AG04449 (cell line): ENCODE measurements at places on chromosomes 1 and 21.

DNA sequence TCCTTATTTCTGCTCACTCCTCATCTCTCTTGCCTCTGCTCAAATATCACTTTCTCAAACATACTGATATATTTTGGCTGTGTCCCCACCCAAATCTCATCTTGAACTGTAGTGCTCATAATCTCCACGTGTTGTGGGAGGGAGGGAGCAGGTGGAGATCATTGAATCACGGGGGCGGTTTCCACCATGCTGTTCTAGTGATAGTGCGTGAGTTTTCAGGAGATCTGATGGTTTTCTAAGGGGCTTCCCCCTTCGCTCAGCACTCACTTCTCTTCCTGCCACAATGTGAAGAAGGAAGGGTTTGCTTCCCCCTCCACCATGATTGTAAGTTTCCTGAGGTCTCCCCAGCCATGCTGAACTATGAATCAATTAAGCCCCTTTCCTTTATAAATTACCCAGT is 26.6 kb downstream of the ZBTB8OS start:
- no peak for DNase-seq

DNA sequence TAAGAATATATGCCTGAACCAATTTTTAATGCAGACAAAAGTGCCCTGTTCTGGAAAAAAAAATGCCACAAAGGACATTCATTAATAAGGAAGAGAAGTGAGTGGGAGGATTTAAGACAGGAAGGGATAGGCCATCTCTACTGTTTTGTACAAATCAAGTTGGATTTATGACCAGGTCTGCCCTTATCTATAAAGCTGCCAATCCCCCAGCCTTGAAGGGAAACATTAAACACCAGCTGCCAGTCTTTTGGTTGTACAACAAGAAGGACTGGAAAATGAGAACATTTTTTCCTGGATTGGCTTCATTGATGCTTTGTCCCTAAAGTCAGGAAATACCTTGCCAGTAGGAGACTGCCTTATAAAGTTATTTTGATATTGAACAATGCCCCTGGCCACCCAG is 444.0 kb downstream of the NPHP4 start:
- DNase-seq = no peak

DNA sequence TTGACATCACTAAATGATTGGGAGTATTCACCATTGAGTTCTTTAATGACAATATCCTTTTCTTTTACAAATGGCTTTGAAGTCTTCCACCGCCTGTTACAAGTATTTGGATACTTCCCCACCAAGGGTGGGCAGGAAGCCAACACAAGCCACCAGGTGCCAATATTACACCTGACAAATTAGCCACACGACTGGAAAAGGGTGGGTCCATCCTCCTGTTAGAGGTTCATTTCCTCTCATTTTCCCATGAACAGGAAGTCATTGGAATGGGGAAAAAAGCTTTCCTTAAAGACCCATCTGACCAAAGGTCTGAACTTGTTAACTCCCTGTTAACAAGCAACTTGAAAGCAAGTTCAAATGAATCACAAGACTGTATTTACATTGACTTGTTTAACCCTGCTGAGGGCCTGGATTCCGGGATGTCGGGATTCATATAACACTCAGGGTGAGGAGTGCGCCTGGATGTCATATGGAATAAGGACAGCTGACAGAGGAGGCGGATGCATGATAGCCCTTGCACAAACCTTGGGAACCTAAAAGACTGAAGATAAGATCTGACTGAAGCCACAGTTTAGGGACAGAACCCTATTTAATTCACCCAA is 40.5 kb upstream of the PROX1 start:
- no peak for DNase-seq

DNA sequence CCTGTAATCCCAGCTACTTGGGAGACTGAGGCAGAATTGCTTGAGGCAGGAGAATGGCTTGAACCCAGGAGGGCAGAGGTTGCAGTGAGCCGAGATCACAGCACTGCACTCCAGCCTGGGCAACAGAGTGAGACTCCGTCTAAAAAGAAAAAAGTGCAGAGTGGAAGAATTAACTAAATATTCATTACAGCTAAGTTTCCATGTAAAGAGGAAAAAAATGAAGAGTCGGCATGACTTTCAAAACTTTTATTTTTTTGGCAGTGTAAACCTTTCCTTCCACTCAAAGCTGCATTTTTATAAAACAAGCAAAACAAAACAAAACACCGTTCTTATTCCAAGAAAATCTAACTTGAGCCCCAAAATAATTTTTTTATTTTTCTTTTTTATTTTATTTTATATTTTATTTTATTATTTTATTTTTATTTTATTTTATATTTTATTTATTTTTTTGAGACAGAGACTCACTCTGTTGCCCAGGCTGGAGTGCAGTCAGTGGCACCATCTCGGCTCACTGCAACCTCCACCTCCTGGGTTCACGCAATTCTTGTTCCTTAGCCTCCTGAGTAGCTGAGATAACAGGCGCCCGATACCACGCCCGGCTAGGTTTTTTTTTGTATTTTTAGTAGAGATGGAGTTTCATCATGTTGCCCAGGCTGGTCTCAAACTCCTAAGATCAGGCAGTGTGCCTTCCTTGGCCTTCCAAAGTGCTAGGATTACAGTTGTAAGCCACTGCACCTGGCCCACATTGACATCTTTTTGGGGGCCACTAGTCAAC is 62.9 kb downstream of the PACC1 start:
- DNase-seq = no peak

GRCh38 chr1:182484067-182484466 is 34.1 kb downstream of the RGSL1 start:
- no peak for DNase-seq

DNA sequence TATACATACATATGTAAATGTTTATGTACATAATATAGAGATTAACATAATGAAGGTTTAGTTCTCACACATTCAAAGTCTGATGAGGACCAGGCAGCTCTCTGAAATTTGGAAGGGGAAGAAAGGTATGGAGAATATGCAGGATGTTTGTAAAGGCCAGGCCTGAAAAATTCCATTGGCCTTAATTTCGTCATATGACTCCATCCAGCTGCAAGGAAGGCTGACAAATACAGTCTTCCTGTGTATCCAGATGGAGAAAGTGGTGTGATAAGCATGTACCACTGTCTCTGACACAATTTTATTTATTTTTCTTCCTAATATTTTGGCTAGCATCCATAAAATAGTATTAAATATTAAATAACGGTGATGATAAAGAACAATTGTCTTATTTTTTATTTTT is 6.3 kb upstream of the SGIP1 start:
- no peak for DNase-seq

DNA sequence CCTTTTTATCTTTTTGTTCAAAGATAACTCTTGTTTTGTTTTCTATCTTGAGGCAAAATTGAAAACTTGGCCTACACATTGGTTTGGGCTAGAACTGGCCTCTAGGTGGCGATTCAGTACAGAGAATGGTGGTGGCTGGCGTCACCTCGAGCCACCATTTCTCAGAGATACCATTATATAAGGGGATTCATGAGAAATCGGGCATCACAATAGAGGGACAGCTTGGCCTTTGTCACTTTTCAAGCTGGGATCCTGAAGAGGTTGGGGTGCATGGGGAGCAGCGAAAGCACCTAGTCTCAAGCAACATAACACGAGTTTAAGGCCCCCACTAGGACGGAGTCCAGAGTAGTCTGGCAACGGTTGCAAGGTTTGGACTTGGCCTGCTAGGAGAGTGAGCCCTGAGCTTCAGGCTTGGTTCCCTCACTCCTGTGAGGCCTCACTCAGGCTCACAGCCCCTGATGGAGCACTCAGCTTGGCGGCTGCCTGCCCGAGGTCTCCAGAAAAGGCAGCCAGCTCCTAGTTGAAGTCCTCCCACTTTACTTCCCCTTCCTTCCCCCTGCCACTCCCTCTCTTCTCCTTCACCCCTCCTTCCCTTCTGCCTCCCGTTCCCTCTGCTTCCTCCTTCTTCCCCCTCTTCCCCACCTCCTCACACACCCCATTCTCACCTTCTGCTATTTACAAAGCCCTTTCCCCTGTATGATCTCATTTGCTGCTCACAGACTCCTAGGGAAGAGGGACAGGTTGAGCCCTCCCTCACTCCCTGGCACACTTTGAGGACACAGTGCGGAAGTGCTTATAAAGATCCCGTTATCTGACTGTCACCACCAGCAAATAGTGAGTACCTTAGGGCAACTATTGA is 67.8 kb downstream of the LRIG2 start:
- no peak for DNase-seq

DNA sequence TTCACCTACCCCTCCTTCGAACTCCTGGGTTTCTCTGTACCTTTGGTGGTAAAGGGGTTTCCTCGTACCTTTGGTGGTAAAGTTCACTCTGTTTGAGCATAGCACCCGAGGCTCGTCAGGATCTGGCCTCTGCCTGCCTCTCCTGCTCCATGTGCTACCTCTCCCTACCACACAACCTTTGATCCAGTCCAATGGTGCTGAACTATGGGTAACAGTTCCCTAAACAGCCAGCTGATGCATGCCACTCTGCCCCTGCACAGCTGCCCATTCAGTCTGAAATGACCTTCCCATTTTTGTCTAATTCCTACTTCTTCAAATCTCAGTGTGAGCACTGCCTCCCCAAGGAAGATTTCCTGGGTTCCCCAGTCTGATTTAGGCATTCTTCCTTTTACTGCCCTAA is 14.0 kb downstream of the OVAAL start:
- DNase-seq = no peak

DNA sequence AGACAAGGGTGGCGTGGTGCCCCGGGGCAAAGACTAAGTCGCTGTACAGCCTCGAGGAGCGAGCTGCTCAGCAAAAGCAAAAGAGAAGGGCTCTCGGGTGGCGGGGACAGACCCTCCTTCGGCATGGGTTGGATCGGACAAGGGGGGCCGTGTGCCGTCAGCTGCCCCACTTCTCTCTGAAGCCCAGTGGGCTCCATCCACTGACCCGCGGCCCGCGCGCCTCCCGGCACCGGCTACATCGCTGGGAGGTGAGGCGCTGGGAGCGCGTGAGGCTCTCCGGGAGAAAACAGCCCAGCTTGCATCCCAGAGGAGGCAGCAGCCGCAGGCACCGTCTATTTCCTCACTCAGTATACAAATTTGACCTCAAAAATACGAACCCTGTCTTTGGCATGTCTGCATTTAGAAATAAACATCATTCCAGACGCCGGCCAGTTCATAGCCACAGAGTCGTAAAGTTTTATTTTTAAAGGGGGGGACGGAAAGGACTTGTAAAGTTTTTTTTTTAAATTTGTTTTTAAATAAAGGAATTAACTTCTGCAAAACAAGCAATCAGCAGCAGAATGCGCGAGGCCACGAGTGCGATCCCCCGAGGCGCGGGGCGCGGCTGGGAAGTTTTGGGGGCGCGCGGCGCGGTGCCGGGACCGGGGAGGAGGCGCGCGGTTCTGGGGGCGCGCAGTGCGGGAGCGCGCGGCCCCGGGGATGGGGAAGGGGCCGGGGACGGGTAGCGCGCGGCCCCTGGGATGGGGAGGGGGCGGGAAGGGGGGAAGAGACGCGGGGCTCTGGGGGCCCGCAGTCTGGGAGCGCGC is 689 bp upstream of the GPR137B start:
- DNase-seq = no peak

DNA sequence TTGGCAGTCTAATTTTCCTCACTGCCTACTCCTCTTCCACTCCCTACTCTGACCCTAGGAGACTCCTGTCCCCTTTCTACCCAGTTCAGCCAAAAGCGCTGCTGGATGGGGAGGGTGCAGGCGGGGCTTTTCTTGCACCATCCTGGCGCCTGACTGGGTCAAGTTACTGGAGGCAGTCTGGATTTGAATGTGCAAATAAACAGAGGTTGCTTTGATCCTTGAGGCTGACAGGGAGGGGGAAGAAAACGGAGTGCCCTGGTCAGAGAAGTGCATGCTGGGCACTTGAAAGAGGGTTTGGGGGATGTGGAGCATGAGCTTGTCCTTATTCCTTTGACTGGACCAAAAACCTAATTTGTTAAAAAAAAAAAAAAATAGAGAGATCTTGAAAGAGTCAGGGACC is 76.8 kb upstream of the SOX13 start:
- DNase-seq = no peak

DNA sequence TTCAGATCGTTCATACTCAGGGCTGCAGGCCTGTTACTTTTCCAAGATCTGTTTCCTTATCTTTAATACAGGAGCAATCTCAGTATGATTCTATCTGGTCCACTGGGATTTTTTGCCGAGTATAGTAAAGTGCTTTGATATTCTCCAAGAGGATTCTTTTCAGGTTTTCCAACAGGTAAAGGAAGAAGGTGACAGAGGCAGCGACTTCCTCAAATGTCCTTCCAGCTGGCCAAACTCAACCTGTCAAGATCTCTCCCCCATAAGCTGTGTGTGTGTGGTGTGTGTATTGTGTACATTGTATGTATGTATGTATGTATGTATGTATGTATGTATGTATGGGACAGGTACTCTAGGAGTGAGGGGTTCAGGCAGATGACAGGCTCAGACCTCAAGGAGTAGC is 1.1 kb downstream of the AKR1A1 start:
- no peak for DNase-seq

- no peak for DNase-seq
Observed at GRCh38 chr1:87980494-87980893, 651.8 kb downstream of the LMO4 start.

- no peak for DNase-seq
Observed at GRCh38 chr1:65844296-65844695, 51.6 kb downstream of the PDE4B start.

DNA sequence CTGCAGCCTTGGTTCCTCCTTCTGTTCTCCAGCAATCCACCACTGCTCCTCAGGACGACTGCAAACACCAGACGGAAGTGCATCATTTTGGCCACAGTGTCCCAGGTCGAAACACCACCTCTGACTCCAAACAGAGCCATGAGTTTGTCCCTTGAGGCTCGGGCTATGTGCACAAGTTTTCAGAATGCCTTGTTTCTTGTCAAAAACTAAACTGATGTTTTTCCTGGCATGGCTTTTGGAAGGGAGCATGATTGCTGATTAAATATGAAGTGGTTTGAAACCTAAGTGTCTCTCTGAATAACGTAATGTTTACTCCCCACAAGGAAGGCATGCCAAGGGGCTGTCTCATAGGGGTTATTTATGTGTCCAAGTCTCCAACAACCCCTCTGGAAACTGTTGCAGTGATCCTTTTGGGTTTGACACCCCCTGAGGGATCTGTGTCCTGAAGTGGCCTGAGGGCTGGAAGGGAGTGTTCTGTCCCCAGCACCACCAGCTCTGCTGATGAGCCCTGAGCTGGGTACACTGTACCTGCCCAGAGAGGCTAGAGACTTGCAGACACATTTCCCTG is 132.7 kb downstream of the PLPP3 start:
- no peak for DNase-seq

DNA sequence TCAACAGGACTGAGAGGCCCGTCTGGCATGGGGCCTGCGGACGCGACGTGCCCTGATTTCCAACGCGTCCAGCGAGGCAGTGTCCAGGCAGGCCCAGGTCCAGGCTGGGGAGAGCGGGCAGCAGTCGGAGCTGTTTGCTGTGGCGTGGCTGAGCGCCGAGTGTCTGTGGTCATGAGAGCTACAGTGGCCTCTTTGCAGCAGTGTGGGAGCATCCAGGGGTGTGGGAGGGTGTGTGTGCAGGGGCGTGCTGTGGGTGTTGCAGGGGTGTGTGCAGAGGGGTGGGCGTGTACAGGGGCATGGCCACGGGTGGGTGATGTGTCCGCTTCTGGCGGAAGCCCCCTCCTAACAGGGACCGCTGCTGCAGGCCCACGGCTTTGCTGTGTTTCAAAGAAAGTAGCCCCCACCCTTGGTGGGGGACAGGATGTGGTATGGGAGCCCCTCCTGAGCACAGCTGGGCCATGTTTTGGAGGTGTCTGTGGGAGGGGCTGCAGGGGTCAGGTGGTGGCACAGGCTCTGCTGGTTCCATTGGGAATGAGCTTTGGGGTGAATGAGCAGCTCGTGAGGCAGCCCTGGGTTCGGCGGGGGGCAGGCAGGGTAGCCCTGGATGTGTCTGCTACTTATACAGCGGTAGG is 17.7 kb downstream of the PLCH2 start:
- no peak for DNase-seq

- no peak for DNase-seq
Observed at GRCh38 chr1:91775227-91775626, 110.7 kb downstream of the TGFBR3 start.

- DNase-seq = no peak
Observed at GRCh38 chr1:85137660-85138059, 63.2 kb downstream of the SYDE2 start.
